Prostate gland (tissue), 2 donors: ENCODE measurements at places on chromosomes 3 and 15. TPM values are rescaled to one million over a fixed set of nuclear protein-coding genes. Genes with fewer than 3 reads are reported as not detected.

Gene SLC28A2
- total RNA-seq = 0.51 TPM

Gene MED12L
- total RNA-seq = 4.3 TPM

Gene THRB
- 13.0 TPM for total RNA-seq

Gene RBM5
- total RNA-seq = 260 TPM

Gene PLA1A
- 2.8 TPM for total RNA-seq

DNA sequence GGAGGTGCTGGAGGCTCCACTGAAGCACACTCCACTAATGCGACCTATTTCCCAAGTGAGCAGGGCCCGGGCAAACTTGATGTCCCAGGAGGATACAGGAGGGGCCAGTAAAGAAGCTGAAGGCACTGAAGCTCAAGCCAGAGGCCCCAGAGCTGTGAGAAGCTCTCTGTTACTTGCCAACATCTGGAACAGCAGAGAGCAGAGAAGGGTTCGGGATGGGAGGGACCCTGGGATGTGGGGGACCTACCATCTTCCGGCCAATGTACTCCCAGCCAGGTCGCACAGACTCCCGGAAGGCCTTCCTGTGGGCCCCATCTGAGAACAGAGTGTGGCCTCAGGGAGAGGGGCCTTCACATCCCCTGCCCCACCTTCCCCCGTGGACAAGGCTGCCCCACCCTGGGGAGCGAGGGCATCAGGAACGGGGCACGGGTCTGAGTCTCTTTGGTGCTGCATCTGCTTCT is 3.1 kb downstream of the HHATL start:
- no peak for DNase-seq

DNA sequence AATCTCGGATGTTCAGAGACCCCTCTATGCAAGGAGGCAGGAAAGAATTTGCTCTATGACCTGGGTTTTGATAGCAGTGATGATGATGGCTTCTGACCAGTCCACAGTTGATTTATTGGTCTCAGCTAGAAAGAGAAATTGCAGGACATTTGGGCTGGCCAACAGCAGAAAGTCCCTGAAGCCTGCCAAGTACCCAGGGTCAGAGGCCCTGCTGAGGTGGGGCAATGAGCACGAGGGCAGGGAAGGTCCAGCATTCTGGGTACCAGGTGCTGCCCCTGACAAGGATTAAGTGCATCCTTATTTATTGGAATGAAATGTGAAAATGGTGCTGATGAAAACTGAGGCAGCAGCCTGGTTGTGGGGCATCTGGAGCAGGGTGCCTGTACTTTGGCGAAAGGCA is 19.8 kb downstream of the C3orf62 start:
- no peak for DNase-seq

DNA sequence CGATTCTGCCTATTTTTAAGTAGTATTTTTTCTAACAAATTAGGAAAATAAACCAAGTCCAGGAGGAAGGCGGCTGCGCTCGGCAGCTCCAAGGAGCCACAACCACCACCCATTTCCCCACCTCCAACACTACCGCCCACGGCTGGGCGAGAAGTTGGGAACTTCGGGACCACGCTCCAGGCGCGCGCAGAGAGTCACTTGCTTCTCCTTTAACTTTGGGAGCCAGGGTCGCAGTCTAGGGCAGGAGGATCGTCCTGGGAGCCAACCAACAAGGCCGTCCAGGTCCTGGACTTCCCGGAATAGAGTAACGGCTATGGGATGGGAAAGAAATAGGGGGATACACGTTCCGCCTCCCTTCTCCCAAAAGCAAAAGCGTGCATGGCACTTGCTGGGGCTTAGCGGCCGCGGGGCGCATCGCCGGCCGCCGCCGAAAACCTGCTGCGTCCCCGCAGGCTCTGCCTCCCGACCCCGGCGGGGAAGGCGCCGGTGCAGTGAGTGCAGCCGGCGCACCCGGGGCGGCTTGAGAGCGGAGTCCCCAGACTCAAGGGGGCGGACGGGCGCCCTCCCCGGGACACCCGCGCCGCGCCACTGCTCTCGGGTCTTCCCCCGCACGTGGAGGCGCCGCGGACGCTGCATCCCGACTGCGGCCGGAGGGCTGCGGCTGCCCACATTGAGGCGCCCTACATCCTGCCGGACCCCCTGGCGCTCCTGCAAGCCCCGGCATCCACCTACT is 699 bp downstream of the MEGF11 start:
- DNase-seq = no peak

DNA sequence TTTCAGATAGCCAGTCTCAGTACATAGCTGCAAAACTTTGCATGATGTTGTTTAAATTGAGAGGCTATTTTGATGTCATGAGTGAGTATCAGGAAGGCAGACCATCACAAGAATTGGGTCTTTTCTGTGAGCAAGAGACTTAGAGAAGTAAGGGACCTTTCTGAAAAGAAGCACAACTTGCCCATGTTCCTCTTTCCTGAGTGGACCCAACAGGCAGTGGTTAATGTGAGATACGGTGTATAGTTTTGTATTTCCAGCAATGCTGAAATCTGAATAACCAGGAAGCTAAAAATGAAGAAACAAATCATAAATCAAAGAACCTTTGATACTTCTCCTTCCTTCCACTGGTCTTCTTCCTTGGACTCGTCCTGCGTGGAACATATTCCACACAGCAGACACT is 25.1 kb downstream of the MCTP2 start:
- DNase-seq = no peak

DNA sequence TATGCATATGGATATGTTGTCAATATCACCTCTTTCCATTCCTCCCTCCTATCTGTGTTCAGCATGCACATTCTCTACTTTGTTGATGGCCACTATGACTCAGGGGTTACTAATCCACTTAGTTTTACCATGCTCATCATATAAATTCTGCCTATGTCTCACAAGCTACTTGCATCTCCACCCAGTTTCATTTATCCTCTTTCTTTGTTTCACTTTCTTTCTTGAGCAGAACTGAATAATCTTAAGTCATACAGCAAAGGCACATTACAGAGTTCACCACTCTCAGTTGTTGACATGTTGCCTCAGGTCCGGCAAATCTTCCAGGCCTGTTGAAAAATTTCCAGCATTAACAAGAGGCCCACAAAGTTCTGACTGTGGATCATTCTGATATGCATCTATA is 71.5 kb downstream of the SSR3 start:
- no peak for DNase-seq

DNA sequence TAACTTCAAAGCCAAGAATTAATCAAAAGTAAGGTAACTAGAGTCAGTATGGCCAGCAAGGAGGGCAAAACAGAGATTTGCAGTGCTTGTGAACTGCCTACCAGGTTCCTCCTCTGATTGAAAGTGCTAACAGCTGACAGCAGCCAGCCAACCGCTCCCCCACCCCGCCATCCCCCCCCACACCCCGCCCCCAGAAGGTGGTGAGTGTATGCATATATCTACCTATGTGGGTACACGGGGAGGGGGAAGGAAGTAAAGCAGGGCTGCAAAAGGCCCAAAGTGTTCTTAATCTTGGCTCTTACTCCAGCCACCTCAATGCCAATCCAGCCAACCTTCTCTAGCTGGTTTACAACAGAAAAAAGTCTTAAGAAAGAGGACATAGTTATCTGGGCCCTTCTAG is 50.7 kb downstream of the RAF1 start:
- DNase-seq = no peak

GRCh38 chr3:188151438-188151837 is 2.5 kb upstream of the LPP start:
- DNase-seq = no peak

DNA sequence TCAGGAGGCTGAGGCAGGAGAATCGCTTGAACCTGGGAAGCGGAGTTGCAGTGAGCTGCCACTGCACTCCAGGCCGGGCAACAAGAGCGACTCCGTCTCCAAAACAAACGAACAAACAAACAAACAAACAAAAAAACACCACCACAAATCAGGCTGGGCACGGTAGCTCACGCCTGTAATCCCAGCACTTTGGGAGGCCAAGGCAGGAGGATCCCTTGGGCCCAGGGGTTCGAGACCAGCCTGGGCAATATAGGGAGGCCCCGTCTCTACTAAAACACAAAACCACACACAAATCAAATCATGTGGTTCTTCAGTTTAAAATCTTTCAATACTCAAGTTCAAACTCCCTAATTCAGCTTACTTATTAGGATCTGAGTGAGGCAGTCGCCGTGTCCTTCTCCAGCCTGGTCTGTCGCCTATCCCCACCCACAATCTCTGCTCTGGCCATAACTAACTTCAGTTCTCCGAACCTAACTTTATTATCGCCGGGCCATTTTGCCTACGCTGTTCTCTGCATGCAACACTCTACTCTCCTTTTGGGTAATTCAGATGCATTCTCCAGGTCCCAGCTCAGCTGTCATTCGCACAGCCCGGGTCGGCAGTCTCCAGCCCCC is 660 bp upstream of the RTF1 start:
- no peak for DNase-seq

- no peak for DNase-seq
These were observed 20.0 kb upstream of the TEX55 start for GRCh38 chr3:119125742-119126504.

DNA sequence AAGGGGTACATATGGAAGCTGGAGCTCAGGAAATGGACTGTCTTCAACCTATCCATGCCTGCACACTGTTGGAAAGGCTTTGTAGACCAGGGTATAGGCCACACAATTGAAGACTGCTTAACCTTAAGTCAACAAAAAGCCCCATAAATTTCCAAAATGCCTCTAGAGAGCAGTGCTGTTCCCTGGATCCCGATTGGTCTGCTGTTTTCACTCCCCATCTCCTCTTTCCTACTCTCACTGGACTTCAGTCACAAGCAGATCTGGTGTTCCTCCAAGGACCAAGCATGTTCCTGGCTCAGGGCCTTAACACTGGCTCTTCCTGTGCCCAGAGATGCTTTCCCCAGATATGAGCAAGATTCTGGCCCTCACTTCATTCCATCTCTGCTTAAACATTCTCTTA is 22.8 kb upstream of the LRRC34 start:
- DNase-seq = no peak

GRCh38 chr3:8518138-8518537 is 16.5 kb downstream of the LMCD1 start:
- no peak for DNase-seq

- no peak for DNase-seq
These were observed 207.5 kb upstream of the LINGO1 start for GRCh38 chr15:77839970-77840905.

GRCh38 chr3:193297421-193297820 is 56.4 kb downstream of the PLAAT1 start:
- no peak for DNase-seq

DNA sequence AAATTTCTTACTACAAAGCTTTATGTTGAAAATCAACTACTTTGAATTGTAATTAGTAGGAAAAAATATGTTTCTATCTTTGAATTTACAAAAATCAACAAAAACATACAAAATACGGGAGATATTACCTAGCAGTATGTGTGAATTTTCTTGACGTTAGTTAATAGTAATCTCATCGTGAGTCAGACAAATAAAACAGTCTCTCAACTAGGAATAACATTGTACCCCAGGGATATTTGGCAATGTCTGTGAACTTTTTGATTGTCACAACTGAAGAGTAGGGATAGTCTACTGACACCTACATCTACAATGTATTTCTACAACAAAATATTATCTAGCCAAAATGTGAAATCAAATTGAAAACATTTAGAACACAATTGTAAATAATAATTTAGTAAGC is 250.3 kb downstream of the POLQ start:
- DNase-seq = no peak
